NCI-H187 (cell line): ENCODE measurements at places on chromosomes 5 and 9.

GRCh38 chr5:137751869-137752491, 2.2 kb downstream of the HNRNPA0 start:
- no peak for DNase-seq

DNA sequence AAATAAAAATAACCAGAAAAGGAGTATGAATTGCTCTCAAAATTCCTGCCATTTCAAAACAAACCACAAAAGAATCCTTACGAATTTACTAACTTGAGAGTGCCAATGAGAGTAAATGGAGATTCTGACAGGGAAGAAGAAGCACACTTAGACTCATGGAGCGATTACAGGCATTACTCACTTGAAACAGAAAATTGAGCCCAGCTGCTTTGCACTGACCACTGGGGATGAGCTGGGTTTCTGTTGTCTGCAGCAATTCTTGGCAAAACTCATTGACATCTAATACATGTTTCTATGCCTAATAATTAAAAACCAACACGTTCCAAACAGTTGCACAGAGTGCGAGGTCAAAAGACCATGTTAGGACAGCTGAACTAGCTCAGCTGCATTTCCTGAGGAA, 731.6 kb downstream of the DNAH5 start:
- DNase-seq: no peak

- no peak for DNase-seq
These were observed 150.2 kb downstream of the GABBR2 start for GRCh38 chr9:98558575-98558974.

DNA sequence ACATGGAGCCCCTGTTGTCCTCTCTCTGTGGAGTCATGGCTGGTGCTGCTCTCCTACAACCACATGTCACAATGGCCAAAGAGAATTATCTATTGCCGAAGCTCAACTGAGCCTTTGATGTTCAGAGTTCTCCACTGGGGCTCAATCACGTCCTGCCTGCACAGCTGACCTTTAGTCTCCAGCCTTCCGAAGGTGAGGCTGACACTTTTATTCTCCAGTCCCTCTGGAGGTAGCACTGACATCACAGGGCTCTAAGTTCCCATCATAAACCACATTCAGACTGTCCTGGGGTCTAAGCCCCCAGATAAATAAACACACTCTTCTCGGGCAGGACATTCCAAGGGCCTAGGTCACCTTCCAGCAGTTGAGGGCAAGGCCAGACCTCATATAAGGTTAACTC, 23.4 kb downstream of the ADCY2 start:
- no peak for DNase-seq

GRCh38 chr5:134099288-134099872, 15.1 kb upstream of the TCF7 start:
- no peak for DNase-seq

GRCh38 chr9:109652112-109652511, 127.9 kb upstream of the PALM2AKAP2 start:
- DNase-seq: no peak

DNA sequence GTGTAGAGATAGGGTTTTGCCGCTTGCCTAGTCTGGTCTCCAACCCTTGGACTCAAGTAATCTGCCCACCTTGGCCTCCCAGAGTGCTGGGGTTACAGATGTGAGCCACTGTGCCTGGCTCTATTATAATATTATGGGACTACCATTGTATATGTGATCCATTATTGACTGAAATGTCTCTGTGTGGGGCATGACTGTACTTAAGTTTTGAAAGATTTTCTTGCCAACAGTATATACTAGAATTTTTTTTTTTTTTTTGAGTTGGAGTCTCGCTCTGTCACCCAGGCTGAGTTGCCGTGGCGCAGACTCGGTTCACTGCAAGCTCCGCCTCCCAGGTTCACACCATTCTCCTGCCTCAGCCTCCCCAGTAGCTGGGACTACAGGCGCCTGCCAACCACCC, 17.8 kb downstream of the SPIN1 start:
- DNase-seq: no peak

GRCh38 chr5:27476356-27476988, 438.1 kb upstream of the CDH9 start:
- DNase-seq: no peak

GRCh38 chr9:124258607-124259157, 933 bp downstream of the NEK6 start:
- DNase-seq: no peak

DNA sequence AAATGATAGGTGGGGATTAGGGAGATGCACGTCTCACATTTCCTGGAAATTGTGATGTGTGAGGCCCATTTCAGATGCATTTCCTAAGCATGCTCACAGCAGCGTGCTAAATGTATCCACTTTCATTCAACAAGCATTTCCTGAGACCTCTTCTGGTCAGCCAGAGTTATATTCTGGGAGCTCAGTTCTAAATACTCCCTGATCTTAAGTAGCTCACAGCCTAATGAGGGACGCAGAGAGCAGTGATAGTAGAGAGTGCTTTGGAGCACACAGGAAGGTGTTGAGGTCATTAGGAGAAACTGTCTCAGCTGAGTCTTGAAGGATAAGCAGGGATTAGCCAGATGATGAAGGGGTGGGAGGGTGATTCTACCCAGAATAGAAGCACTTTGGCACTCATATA, 46.2 kb upstream of the FSD1L start:
- no peak for DNase-seq
